ENCODE measurements at places on chromosomes 12 and 14. TPM values are rescaled to one million over a fixed set of nuclear protein-coding genes. Genes with fewer than 3 reads are reported as not detected.

RDH12 gene
- not detected for total RNA-seq

- no peaks in the 10 kb centered on the region for H3K36me3 ChIP-seq
- no peak overlapping the region for H3K4me3 ChIP-seq
- peaks cover 5% of the 10 kb centered on the region for H3K27me3 ChIP-seq
- H3K27ac ChIP-seq: no peak overlapping the region
- no peak for DNase-seq
- H3K4me1 ChIP-seq: no peaks in the 10 kb centered on the region
Observed at GRCh38 chr12:105935981-105936380, 202.8 kb downstream of the NUAK1 start.

DNA sequence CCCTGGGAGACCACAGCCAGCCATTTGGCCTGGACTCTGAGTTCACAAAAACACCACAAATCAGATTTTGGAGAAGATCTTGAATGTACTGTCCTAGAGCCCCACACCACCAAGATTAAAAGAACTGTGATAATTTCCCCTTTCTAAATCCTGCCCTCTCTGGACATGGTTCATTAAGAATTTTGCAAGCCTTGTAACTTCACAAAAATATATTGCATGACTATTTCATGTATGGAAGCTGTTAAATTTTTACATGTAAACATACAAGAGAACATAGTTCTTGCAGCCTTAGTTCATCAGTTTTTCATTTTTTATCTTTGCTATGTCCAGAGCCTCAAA lies 97.0 kb downstream of the SCARB1 start:
- H3K4me1 ChIP-seq: peaks cover 9% of the 10 kb centered on the region
- no peak overlapping the region for H3K27ac ChIP-seq
- DNase-seq: no peak

DNA sequence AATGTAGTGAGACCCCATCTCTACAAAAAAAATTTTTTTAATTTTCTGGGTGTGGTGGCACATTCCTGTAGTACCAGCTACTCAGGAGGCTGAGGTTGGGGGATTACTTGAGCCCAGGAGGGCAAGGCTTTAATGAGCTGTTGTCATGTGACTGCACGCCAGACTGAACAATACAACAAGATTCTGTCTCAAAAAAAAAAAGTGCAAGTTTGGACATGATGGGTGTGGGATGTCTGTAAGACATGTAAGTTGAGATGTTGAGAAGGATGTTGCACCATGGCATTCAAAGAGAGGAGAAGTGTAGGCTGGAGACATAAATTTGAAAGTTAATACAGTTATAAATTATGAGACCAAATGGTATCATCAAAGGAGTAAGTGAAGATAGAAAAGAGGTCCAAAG lies 23.5 kb downstream of the YEATS4 start:
- no peaks in the 10 kb centered on the region for H3K27me3 ChIP-seq
- H3K27ac ChIP-seq: no peak overlapping the region
- DNase-seq: no peak
- H3K4me1 ChIP-seq: no peaks in the 10 kb centered on the region
- H3K4me3 ChIP-seq: no peak overlapping the region

DNA sequence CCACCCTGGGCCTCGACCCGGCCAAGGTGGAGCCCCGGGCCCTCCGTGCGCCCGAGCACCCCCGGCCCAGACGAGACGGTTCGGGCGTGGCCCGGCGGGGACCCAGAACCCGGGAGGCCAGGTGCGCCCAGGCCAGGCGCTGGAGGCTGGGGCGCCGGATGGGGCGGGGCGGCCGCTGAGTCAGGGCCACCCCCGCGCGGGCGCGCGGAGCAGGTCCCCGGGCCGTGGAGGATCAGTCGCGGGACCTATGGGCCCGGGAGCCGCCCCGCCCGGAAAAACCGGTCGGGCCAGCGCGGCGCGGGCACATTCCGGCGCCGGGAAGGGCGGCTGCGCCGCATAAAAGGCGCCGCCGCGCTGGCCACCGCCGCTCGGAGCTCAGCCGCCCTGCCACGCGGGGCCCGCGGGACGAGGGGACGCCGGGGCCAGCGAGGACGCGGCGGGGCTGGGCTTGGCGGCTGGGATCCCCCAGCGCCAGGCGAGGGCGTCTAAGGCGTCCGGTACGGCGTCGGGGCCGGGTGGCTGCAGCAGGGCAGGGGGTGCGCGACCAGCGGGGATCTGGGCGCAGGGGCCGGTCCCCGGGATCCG lies 21.5 kb upstream of the KIF26A start:
- no peak overlapping the region for H3K27ac ChIP-seq
- H3K36me3 ChIP-seq: no peaks in the 10 kb centered on the region
- peaks cover 27% of the 10 kb centered on the region for H3K27me3 ChIP-seq
- no peak for DNase-seq
- H3K4me1 ChIP-seq: peaks cover 4% of the 10 kb centered on the region

DNA sequence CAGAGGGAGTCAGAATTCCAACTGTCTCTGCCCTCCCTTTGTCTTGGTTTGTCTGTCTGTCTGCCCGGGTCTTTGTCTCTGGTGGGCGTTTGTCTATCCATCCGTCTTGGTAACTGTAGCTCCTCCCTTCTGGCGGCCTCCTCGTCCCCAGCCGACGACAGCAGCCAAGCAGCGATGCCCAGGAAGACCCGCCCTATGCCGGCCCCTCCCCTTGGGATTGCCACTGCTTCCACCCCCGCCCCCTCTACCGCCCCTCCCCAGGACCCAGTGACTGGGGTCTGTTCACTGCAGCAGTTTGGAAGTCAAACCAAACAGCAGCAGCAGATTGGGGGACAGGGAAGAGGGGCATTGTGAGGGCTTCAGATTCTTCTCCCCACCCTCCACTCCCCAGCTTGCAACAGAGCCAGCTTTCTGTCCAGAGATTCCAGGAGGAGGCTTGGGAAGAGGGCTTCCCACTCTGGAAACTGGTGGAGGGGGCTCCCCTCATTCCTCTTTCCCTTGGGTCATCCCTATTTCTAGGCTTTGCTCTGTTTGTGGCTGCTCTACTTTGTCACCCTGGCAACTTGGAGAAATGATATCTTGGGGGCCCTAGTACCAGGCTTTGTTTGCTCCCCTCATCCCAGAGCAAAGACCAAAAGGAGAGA lies 2.4 kb upstream of the RARG start:
- peaks cover 75% of the 10 kb centered on the region for H3K4me1 ChIP-seq
- no peaks in the 10 kb centered on the region for H3K36me3 ChIP-seq
- DNase-seq: no peak

DNA sequence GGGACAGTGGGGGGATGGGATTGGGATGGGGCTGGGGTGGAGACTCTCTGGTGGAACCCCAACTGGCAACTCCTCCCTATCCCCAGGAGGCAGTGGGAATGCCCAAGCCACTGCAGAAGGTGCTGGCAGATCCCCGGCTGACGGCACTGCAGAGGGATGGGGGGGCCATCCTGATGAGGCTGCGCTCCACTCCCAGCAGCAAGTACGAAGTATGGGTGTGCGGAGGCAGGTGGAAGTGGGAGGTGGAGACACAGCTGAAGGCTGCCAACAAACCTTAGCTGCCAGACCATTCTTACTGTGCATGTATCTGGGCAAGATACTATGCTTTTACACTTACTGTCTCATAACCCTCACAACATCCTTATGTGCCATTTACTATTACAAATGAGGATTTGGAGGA lies 8.2 kb downstream of the ARHGEF40 start:
- no peaks in the 10 kb centered on the region for H3K36me3 ChIP-seq
- no peaks in the 10 kb centered on the region for H3K4me1 ChIP-seq
- H3K27ac ChIP-seq: no peak overlapping the region
- no peak overlapping the region for H3K4me3 ChIP-seq
- H3K27me3 ChIP-seq: no peaks in the 10 kb centered on the region
